ENCODE measurements at places on chromosomes 7 and 10.

DNA sequence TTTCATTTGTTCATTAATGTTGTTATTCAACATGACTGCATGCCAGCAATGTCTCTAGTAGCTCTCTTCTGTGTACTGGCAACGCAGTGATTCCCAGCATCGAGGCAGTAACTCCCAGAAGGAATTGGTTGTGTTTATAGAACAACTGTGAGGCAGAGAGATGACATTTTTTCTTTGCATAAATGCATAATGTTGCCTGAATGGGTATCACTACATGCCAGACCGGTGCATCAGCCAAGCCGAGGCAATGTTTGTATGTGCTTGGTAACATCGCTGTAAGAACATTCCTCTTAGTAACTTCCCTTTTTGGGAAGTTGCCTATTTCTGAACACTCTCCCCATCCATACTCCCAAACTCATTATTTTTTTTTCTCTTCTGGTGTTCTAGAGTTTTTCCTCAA, 182.9 kb downstream of the HTR7 start:
- no peak for ATAC-seq

DNA sequence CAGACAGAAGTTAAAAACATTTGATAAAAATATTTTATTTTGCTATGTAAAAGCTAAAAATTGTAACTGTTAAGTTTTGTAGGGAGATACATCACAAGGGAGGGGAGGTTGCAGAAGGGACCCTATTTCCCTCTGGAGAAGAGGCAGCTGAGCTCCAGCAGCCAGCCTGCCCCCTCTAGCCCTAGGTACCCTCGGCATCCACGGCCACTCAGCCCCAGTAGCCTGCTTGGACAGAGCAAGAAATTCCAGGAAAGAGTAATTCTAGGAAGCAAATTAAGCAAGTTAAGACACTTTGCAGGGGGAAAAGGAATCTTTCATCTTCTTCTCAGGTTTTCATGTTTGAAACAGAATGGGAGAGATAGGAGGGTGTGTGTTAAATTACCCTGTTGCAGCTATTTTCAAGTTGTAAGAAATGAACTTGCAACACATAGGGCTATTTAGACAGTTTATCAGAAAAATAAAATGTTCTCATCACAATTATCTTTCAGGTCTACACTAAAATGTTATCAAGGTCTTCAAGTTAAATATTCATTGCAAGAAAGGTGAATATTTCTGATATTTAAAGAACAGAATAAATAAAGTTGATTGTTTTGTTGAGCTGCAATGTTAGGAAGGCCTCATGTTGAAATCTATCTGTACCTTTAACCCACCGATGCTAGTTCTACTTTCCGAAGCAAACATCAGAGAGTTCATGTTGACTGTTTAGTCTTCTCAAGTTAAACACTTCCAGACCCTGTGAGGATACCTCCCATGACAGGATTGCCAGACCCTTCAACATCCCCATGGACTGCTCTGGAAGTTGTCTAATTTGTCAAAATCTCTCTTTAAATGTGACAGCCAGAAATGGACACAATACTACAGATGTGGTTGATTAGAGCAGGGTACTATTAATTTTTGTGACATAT, 5.5 kb downstream of the SGCE start:
- peak; percentile 31 for ATAC-seq

GRCh38 chr10:44011603-44011981, 362.9 kb upstream of the ZNF32 start:
- ATAC-seq = no peak

DNA sequence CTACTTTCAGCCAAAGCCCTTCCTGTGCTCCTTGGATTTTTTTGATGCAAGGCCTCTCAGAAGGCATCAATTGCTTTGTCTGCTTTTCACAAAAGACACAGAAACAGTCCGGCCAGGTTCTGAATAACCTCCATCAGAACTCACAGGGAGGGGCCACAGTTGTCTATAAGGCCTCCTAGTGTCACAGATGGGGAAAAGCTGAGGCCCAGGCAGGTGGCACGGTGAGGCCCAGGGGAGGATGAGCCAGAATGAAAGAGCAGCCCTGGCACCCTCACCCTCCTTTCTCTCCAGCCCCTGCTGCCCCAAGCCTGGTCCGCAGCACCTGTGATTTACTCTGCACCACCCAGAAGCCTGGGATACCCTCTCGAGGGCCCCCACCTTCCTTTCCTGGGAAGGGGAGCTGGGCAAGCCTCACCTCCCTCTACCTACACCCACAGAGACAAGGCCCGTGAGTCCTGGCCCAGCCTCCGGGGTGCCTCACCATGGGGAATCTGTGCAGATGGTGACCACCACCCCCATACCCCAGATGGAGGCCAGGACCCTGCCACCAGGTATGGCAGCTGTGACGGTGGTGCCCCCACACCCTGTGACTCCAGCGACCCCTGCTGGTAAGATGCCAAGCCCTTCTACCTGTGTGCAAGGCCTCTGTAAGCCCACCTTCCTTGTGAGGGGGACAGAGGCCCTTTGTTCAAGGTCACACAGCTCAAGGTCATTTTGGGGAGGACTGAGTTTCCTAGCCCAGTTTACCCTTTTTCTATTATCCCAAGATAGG, 26.2 kb upstream of the ZNF467 start:
- no peak for ATAC-seq

GRCh38 chr10:12221323-12222298, 25.6 kb downstream of the CDC123 start:
- no peak for ATAC-seq

DNA sequence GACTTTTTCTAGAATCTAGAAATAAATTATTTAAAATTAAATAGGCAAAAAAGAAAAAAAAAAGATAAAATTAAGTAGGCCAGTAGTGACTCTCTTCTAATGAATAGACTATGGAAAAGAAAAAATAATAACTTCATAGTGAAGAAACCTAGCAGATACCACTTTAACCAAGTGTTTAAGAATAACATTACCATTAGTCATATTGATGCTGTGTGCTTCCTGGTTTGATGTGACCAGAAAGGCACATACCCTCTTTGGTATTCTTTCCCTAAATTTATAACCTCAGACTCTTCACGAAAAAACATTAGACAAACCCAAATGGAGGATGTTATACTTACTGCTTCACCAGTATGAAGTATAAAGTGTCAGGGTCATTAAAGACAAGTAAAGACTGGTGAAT, 42.6 kb downstream of the KIF20B start:
- ATAC-seq = peak; percentile 68

GRCh38 chr10:115624448-115624847, 531.3 kb downstream of the ATRNL1 start:
- no peak for ATAC-seq

DNA sequence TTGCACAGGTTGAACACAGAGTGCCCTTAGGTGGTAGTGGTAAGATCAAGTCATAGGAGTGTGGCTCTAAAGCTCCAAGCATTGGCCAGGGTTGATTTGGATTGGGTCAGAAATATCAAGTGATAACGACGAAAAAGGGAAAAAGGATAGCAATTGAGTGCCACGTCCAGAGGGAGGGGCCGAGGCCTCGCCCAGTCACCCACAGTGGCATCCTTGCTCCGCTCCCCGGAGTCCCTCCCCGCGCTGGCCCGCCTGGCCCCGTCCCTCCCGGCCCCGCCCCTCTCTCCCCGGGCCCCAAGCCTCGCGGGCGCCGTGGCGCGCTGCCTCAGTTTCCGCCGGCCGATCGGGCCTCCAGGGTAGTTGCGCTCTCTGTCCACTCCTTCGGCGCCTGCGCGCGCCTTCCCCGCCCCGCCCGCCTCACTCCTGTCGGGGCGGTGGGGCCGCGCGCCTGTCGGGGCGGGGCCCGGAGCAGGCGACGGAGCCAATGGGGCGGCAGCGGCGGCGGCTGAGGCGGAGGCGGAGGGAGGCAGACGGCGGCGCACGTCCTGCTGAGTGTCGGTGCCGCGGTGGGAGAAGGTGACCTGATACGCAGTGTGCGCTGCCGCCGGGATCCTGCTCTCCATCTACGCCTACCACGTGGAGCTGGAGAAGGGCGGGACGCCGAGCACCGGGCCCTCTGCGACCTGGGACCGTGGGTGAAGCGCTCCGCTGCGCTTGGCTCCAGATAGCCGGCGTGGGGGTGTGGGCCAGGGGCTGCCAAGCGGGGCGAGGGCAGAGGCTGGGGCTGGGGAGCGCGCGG, 209.1 kb upstream of the ZNF722 start:
- peak; percentile 67 for ATAC-seq

DNA sequence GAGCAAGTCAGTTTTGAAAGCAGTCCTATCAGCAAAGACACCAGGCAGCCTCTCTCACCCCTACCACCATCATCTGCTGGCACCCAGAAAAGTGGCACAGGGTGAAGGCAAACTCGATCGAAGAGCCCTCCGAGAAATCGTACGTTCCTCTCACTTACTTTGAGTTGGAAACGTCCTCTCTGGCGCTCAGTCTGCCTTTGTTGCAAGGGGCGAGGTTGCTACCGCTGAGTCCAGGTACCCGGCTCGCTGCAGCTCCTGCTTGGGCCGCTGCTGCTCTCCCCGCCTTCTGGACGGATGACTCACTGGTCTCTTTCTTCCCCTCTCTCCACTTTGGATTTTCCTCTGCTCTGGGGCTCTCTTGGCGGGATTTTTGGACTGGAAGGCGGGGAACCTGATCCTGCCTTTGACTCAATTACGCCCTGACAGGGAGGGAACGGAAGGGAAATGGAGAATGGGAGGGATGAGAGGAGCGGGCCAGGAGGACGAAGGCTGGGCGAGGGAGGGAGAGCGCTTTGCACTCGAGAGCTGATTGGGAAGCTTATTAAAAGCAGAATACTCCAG, at the start of gene PTN:
Gene PTN (minus strand): TSS at position 453 of the 561 bp plus-strand sequence. CDS start 88,760 bp downstream, outside the sequence.
- peak; percentile 96 for ATAC-seq

DNA sequence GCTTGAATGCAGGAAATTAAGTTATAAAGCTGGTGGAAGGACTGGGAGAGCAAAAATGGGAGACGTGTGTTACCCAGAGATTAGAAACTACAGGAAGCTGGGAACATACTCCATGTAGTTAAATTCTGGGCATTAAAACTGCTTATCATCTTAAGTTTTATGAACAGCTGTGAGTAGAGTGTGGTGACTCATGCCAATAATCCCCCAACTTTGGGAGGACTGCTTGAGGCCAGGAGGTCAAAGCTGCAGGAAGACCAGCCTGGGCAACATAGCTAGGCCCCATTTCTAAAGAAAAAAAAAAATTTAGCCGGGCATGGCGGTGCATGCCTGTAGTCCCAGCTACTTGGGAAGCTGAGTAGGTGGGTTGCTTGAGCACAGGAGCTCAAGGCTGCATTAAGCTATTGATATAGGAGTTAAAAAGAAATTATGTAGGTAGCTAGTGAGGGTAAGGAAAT, 56.2 kb upstream of the SEPHS1 start:
- ATAC-seq = no peak

GRCh38 chr10:34113504-34114225, 701.4 kb downstream of the PARD3 start:
- ATAC-seq = no peak

GRCh38 chr7:8177109-8177933, 84.6 kb downstream of the ICA1 start:
- no peak for ATAC-seq

DNA sequence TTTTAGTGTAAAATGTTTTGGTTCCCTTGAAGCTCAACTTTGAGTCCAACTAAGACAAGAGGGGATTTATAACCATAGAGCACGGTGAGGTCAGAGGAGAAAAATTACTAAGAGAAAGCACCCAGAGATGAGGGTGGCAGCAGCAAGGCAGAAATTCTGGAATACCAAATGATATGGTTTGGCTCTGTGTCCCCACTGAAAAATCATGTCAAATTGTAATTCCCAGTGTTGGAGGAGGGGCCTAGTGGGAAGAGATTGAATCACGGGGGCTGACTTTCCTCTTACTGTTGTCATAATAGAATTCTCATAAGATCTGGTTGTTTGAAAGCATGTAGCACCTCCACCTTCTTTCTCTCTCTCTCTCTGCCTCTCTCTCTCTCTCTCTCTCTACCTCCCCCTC, 19.4 kb upstream of the AKR1C1 start:
- ATAC-seq = no peak

- ATAC-seq = no peak
Measured at GRCh38 chr10:109823196-109823595, 100.1 kb downstream of the XPNPEP1 start.

DNA sequence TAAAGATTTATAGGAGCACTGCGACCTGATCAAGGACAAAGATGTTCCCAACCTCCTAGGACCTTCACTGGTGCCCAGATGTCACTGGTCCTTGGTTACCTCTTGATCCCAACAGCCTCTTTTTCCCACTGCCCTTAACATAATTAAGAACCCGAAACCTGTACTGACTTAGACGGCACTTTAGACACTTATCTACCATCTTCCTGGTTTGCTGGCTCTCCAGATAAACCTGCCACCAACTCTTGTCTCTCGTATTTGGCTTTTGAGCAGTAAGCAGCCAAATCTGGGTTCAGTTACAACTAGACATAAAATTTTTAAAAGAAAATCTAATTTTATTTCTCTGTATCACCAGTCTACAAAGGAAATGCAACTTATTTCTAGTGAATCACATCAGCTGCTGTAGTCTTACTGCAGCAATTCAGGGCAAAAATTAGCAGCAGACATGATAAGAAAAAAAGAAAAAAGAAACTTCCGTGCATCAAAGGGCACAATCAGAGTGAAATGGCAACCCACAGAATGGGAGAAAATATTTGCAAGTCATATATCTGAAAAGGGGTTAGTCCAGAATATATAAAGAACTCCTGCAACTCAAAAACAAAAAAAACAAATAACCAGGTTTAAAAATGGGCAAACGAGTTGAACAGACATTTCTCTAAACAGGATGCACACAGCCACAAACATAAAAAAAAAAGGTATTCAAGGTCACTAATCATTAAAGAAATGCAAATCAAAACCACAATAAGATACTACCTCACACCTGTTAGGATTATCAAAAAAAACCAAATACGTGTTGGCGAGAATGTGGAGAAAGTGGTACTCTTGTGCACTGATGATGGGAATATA, 9.4 kb downstream of the ASB13 start:
- no peak for ATAC-seq

DNA sequence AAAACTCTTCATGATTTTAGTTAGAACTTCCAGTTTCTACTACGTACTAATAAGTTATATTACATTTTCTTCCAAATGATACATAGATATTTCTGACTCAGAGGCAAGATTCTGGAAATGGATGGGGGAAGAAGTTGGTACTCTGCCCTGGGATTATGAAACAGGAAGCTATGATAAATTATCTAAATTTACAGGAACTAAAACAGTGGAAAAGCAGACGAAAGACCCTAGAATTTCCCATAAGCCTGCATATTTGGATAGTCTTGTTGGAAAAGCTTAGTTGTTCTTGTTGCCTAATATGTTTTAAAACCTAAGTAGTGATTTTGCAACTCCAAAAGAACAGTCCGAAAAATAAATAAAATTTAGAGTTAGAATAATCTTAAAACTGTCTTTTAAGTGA, 21.8 kb downstream of the CFAP69 start:
- ATAC-seq = no peak

- peak; percentile 47 for ATAC-seq
Measured at GRCh38 chr10:21517134-21518031, 8.1 kb downstream of the SKIDA1 start.

Data from SK-N-SH treated with all-trans-retinoic acid at 6 μM for 48 hours (cell line).